AML-193 (cell line): ENCODE measurements at places on chromosomes 1 and 21.

DNA sequence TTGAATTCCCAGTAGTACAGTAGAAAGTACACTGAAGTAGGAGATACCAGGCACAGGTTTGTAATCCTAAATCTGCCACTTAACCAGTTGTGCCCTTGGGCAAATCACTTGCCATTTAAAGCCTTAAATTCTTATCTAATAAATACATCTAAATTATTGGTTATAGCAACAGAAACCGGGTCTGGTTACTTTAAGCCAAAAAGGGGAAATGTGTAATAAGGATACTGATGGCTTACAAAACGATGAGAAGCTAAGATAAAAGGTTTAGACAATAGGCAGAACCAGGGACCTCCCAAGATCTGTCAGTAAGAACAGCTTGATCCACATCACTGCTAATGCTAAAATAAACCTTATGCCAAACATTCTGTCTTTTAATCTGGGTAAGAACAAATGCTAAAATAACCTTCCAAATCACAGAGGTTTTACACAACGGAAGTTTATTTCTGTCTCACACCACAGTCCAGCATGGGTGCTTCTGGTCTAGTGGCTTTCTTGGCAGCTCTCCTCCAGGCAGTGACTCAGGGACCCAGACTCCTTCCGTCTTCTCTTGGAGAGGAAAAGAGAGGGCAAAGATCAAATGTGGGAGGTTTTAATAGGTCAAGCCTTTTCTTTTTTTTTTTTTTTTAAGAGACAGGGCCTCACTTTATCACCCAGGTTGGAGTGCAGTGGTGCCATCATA, 16.5 kb upstream of the ZMYM1 start:
- peak; percentile 47 for DNase-seq

DNA sequence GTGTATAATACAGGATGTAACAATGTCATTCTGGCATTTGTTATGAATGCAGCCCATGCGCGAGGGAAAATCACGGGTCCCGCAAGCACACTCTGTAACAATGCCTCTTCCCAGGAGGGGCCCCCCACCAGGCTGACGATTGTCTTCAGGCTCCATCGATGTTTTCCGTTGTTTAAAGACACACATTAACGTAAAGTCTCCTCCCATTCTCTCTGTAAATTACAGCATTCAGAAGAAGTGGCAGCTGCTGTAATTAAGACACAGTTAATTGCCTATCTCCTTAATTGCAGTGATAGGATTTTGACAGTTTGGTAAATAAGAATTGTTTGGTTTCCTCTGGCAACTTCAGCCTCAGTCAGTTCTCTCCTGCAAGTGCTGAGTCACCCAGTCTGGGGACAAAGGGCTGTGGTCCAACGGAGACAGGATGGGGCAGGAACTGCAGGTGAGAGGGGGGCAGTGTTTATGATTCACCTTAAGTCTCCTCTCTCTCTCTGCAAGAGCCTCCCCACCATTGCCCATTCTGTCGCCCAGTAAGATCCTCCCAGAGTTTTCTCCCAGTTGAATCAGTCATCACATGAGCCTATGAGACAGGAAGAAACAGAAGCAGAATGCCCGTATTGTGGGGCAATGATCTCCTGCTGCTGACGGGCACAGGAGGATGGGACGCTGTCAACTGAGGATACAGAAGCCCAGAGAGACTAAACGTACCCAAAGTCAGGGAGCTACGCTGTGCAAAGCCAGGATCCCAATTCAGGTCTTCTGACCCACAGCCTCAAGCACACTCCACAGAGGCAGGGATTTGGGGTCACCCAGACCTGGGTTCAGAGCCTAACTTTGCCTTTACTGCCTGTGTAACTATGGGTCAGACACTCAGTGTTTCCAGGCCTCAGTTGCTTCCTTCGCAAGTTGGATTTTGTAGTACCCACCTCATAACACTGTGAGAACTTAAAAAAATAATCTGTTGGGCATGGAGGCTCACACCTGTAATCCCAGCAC, 110.0 kb downstream of the ADSS2 start:
- no peak for DNase-seq

- no peak for DNase-seq
These were observed 13.6 kb upstream of the PADI3 start for GRCh38 chr1:17235135-17235885.

GRCh38 chr1:160420881-160421842, 20.8 kb downstream of the VANGL2 start:
- no peak for DNase-seq

GRCh38 chr1:54397980-54398379, 8.2 kb downstream of the SSBP3 start:
- no peak for DNase-seq

- no peak for DNase-seq
These were observed 18.9 kb downstream of the METTL13 start for GRCh38 chr1:171800342-171800741.

DNA sequence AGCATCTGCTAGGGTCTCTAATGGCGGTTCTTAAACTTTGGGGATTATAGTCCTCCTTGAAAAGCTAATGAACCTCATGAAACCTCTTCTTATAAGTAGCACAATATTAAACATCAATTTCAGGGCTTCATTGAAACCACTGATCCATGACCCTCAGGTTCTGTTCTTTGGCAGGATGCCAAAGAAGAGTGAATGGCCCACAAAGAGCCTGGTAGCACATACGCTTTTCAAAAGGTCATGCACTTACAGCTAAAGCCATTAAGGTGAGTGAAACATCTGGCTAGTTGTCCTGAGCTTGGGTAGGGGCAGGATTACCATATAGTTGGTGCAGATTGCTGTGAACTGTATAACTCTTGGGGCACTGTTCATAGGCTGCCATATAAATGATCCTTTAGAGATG, 42.3 kb downstream of the MDM4 start:
- DNase-seq, result no peak

DNA sequence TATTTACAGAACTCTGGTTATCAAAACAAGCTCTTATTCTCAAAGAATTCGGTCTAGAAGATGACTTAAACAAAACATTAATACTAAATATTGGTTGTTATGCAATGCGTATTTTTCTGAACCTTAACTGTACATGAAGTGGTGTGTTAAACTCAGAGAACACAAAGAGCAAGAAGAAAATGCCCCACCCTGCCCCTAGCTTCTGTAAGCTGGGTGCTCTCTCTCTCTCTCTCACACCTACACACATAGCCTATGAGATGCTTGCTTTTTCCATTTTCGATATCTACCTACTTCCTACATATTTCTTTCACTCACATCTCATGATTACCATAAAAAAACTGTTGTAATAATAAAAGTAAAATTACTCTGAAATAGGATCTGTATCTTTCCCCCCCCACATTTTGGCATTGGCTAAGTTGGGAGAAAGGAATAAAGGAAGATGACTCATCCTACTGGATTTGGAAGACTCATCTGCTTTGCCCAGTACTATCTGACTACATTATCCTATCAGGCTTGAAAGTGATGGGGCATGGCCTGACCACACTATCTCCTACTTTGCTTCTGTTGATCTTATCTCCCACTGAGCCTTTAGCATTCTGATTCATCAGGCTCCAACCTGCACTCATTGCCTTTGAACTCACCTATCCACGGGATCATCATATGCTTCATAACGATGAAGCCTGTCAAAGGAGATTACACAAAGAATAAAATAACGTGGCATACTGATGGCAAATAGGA, 2.9 kb downstream of the CRYZ start:
- DNase-seq, result no peak

GRCh38 chr21:45016406-45017038, 57.9 kb upstream of the ADARB1 start:
- DNase-seq, result no peak

DNA sequence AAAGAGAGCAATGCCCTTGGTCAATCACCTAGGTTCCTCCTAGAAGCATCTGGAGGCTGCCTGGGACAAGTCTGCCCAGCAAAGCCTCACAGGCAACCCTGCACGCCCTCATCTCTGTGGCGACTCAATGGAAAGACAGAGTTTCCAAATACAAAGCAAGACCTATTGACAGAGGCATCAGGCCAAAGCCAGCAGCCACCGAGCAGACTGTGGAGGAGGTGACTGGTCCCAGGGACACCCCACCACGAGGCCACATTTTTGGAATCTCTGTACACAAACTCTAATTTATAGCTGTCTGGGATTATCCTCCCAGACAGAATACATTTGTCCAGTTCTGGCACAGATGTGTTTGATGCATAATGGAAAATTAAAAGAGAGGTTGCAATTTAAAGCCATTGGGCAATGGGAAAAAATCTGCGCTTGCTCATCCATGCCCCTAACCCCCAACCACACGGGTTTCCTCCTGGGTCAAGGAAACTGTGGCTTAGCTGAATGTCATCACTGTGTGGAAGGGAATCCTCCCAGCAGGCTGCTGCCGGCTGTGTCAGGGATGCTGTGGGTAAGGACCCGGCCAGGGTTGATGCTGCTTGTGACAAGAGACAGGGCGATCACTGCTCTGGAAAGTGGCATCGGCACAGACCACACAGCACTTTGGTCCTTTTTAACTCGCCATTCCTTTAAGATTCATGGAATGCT, 14.3 kb downstream of the TSPAN2 start:
- no peak for DNase-seq

- no peak for DNase-seq
These were observed 15.7 kb downstream of the IER5 start for GRCh38 chr1:181104042-181104789.

- DNase-seq, result peak; percentile 82
These were observed 1.4 kb downstream of the EIF4G3 start for GRCh38 chr1:21175324-21175669.

DNA sequence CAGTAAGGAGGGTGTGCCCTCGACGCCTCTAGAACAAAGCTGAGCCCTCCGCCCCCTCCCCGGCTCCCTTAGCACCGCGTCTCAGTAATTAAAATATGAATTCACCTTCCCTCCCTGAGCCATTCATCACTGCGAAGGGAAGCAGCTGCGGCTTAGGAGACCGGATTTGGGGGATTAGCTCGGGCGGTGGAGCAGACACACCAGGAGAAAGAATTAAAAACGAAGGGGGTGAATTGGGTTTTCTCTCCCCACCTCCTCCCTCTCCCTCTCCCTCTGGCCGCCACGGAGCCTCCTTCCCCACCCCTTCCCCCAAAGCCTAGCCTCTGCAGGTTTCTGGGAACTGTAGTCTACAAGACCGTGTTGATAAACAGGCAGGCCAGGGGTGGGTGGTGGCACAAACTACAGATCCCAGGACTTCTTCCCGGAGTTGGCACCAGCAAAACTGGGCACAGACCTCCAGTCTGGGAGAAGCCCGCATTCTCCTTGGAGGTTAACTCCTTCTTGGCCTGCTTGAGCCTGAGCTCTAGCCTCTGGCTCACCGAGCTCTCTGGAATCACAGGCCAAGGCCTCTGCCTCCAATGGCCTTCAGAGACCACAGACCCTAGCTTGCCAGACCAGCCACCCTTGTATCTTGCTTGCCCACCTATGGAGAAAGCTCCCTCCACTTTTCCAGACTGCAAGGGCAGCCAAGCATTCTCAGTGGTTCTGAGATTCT, 10.8 kb downstream of the BLACAT1 start:
- no peak for DNase-seq

- no peak for DNase-seq
These were observed 105.5 kb downstream of the TOMM20 start for GRCh38 chr1:235022981-235023710.

GRCh38 chr21:26140164-26140579, 30.4 kb downstream of the APP start:
- DNase-seq, result no peak

GRCh38 chr1:153395776-153396175, 4.9 kb upstream of the S100A8 start:
- DNase-seq, result no peak

- no peak for DNase-seq
These were observed 17.6 kb upstream of the GBP2 start for GRCh38 chr1:89143484-89143883.

GRCh38 chr1:236030534-236030933, 34.4 kb downstream of the NID1 start:
- DNase-seq, result no peak

GRCh38 chr1:51564124-51564523, 45.1 kb upstream of the EPS15 start:
- no peak for DNase-seq

DNA sequence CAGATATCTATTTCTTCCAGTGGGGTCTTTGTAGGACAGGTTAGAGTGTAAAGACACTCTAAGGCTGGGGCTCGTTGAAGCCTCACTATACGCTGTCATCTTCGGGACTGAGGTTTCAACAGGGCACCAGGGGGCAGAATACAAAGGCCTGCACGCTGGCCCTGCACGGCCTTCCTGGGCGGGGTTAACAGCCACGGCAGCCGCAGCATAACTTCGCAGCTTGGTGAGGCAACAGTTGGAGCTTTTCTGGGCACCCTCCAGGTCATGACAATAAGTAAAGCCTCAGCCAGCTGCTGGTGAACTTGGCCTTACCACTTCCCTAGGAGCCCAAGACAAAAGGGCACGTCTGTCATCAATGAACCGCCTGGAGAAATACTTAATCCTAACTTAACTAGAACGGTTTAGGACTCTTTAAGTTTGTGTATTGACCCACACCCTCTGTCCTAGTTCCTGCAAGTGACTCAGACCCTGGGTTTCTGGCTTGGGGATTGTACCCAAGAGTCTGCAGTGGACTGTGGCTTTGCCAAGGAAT, 2.3 kb upstream of the RUNX1 start:
- DNase-seq, result peak; percentile 98

GRCh38 chr1:205983925-205984725, 19.1 kb downstream of the RAB7B start:
- DNase-seq, result peak; percentile 49

- no peak for DNase-seq
These were observed 2.1 kb upstream of the CD53 start for GRCh38 chr1:110870721-110871388.

DNA sequence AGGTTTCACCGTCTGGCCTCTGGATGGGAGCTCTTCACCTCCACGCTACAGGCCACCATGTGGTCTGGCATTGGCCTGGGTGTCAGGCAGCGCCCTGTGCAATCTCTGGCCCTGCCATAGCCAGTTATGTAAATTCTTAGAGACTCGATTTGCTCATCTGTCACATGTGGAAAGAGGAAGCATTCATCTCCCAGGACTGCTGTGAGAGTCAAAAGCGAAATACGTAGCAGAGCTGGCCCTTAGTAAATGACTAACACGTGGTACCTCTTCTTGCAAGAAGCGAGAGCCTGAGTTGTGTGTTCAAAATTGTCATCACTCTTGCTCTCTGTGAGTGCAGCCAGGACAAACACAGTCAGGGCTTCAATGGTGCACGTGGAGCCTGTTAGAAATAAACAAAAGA, 159.0 kb upstream of the BACE2 start:
- DNase-seq, result no peak

DNA sequence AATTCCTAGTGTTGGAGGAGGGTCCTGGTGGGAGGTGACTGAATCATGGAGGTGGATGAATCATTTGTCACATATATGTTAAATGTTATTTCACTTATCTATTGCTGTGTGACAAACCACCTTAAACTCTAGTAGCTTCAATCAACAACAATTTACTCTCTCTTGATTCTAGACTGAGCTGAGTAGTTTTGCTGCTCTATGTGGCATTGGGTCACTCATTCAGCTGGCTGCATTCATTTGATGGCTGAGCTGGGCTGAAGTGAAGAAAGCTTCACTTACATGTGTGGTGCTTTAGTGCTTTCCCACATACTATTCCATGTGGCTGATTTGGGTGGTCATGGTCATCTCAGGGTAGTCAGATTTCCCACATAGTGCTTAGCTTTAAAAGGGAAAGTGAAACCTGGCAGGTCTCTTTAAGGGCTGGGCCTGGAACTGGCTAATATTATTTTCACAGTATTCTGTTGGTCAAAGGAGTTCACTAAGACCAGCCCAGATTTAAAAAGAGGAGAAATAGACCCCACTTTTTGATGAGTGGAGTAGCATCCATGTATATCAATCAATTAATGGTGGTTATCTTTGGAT, 10.5 kb downstream of the DNAH14 start:
- DNase-seq, result no peak
